NCI-H2029 (cell line): ENCODE measurements at places on chromosomes 16 and 17.

GRCh38 chr17:68698746-68699145 lies 97.6 kb upstream of the FAM20A start:
- DNase-seq, result no peak

- DNase-seq, result no peak
Measured at GRCh38 chr17:82865274-82865673, 25.5 kb upstream of the ZNF750 start.

DNA sequence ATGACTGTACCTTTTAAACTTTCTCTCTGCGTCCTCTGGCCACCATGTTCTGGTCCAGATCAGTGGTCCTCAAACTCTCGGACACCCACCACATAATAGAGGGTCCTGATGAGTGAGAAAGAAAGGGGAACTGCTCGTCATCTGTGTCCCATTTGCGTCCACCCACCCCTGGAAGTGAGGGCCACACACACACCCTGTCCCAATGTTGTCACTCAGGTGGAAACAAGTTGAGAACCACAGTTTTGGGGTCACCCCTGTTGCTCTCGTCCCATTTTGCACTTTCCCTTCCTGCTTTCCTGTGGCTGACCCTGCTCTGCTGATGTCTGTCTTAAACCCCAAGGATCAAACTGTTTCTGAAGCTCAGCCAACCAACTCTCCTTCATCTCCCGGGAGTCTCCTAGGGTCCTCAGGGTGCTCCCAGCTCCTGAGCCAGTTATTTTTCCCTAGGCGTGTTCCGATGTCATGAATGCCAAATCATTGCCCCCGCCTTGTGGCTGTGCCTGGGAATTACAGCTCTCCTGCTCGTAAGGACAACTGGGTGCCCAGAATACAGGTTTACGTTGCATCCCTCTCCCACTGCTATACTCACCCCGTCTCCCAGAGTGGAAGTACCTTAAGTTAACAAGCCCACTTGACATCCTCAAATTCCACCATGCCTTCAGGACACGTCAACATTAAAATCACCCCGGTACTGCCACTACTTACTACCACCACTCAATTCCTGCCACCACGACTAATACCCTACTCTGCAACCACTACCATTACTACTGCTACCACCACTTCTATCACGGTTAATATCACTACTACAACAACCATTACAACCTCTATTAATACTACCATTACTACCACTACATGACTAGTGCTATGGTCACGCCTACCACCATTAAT lies 26.0 kb upstream of the HNF1B start:
- DNase-seq, result peak; percentile 29

DNA sequence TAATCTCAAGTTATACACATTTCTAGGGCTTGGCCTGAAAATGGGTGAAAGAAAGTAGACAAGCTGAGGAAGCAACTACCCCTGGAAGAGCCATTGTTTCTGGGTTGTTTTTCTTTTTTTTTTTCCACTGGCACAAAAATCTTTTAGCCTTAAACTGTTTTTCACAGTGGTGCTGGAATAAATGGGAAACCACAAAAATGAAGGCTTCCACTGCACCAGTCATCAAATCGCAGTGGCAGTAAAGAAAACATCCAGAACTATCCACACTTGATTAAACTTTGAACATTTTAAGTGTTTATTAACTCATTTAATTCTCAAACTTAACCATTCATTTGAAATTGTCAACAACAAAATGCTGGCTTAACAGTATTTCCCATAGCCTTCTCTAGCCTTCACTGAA lies 14.3 kb downstream of the CMTM4 start:
- no peak for DNase-seq

DNA sequence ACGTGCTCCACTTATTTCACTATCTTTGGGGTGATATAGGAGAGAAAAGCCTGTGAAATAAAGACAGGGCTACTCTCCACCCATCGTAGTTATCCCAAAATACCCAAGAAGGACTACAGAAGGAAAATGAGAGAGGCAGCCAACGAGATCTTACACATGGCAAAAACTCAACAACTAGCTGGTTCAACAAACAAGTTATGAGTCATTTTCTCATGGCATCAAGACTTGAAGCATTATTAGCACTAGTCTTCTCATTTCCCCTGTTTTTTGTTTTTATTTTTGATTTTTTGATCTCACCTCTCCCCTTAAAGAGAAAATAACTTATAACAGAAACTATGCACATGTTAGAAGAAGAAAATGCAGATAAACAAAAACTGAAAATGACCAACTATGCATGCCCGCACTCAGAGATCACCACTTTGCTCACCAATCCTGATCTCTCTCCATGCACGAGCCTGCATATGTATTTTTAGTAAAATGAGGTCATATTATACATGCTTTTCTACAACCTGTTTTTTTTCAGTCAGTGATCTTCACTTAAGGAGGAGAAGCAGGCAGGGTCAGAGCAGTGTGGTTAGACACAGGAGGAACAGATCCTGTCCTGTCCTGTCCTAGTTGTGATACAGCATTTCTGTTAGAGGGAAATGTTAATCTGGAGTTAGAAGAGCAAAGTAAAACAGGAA lies 22.8 kb downstream of the FAM117A start:
- DNase-seq, result no peak

- no peak for DNase-seq
Measured at GRCh38 chr17:4536259-4536741, 18.9 kb downstream of the MYBBP1A start.

DNA sequence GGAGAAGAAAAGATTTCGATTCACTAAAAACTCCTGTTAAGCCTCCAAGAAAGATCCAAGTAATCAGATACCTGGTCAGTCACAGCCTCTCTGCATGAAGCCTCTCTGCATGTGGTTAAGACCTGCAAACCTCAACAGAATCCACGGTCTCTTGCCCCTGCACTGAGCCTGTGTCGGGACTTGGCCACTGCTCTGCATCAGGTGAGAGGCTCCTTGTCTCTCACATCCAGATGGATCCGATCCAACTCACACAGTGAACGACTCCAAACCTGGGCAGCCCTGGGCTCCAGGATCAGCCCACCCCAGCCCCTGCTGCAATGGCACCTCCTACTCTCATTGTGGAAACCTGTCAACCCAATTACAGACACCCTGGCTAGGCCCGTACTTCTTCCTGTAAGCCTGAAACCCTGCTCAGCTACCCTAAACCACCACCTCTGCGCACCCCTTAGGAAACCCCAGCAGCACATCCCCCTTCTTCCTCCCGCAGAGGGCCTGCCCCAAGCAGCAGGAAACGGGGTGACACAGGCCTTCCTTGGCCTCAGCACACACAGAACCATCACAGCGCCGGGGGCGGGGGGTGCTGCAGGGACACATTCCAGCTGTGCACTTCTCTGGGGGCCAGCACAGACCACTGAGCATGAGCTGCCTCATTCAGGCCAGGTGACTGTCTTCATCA lies 129.5 kb downstream of the ANKRD11 start:
- no peak for DNase-seq
